ENCODE measurements at places on chromosomes 1 and 21.

DNA sequence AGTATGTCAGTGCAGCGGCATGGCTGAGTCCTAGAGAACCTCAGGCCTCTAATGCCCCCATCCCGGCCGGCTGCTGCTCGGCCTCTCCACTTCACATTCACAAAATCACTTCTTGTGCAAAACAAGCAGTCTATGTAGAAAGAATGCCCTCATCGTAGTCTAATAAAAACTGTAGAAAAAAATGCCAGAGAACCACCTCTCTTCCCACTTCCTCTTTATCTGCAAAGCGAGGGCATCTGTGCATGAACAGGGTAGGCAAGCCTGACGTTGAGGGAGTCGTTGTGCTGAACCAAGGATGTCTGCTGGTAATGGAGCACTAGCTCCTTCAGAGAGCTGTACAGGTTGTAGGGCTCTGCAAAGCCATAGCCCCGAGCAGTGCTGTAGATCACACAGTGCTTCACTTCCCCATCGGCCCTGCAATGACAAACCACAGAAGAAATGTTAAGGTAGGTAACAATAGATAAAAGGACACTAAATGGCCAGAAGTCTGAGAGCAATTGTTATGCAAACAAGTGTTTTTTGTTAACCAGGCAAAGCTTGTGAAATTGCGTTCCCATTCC is 88.9 kb downstream of the PIK3R3 start:
- H3K36me3 ChIP-seq: no peaks in the 10 kb centered on the region
- H3K27me3 ChIP-seq: peaks cover under 1% of the 10 kb centered on the region
- no peak overlapping the region for H3K27ac ChIP-seq
- H3K4me3 ChIP-seq: no peak overlapping the region
- H3K4me1 ChIP-seq: peaks cover 4% of the 10 kb centered on the region

GRCh38 chr1:1594602-1595260 is 5.2 kb downstream of the FNDC10 start:
- DNase-seq: no peak
- H3K36me3 ChIP-seq: no peaks in the 10 kb centered on the region
- no peak overlapping the region for H3K27ac ChIP-seq
- no peak overlapping the region for H3K4me3 ChIP-seq
- H3K4me1 ChIP-seq: peaks cover 3% of the 10 kb centered on the region
- H3K27me3 ChIP-seq: peaks cover 5% of the 10 kb centered on the region

DNA sequence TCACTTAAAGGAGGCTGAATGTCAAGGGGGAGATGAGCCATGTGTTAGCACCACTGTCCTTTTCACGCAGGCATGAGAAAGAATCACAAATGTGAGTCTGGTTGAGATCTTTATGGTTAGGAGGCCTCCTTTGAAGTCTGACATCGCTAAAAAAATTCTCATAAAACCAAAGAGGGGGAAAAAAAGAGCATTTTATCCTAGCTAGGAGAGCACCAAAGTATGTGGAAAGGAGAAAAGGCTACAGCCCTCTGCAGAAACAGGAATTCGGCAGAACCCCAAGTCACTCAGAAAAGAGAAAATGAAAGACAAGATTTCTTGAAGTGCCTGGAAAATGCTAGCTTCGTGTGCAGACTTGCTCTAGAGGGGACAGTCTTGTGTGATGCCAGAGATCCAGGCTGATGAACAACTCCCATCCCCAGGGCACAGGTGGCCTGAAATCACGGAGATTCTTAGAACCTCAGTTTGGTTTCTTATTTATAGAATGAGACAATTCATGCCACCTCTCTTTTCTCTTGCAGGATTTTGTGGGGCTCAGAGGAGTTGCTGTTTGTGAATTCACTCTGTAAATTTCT is 61.5 kb downstream of the RUNX1 start:
- no peaks in the 10 kb centered on the region for H3K27me3 ChIP-seq
- peak overlapping the region; percentile 83 for H3K27ac ChIP-seq
- peak overlapping the region; percentile 77 for H3K4me3 ChIP-seq
- H3K36me3 ChIP-seq: peaks cover 36% of the 10 kb centered on the region

DNA sequence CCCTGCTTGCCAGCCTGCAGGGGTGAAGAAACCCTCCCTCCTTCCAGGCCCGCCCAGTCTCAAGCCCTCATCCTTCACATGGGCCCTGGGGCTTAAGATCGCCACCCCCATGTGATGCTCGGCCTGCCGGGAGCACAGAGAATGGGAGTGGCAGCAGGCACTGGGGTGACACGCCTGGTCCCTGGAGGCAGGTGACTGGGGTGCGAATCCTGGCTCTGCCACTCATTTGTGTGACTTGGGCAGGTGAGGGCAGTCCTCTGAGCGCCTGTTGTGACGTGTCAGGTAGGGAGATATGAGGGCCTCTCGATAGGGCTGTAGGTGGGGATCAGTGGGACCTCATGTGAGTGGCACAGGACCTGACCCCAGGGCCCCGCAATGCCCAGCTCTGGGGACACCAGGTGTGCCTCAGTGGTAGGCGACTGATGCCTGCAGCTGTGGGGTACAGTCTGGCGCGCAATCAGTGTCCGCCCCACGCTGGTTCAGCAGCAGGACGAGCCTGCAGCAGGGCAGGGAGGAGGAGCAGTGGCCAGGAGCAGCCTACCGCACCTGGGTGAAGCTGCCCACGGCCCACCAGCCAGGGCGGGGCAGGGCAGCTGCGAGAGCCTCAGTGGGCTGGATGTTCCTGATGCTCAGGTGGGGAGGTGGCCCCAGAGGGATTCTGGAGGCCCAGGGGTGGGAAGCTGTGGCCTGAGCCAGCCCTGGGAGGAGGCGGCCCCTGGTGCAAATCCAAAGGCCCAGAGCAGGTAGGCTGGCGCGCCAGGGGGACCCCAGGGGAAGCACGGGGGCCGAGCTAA is 6.2 kb downstream of the SH2D5 start:
- peaks cover 32% of the 10 kb centered on the region for H3K27me3 ChIP-seq
- H3K4me1 ChIP-seq: peaks cover 3% of the 10 kb centered on the region
- DNase-seq: no peak
- H3K4me3 ChIP-seq: no peak overlapping the region

DNA sequence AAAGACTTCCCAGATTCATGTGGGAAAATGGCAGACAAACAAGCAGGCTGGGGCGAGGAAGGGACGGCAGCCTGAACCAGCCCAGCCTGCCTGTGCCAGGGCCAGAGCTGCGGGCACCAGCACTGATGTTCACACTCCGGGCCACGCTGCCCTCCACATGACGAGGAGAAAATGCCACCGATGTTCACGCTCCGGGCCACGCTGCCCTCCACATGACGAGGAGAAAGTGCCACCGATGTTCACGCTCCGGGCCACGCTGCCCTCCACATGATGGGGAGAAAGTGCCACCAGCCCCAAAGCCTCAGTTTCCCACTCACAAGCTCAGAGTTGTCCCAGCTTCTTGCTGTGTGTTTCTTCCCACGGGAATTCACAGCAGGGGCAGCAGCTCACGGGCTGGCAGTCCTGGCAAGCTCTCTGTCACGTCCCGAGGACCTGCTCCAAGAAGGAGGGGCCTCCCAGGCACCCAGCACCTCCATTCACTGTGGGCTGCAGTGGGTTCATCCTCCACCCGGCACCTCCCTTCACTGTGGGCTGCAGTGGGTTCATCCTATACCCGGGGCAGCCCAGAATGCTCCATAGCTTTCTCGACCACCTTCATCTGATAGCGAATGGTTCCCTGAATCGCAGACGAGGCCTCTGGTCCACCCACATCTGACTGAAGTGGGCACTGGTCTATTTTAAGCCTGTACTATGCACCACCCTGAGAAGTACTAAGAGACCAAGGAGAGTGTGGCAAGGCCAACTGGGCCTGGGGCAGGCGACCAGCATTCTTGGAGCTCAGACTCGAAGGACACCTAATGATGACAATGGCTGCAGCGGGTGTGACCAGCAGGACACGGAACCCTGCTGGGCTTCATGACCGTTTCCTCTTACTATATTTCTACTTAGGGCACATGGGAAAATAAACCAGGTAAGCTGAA is 108.8 kb downstream of the NPHP4 start:
- no peaks in the 10 kb centered on the region for H3K4me1 ChIP-seq
- no peak for DNase-seq
- H3K4me3 ChIP-seq: no peak overlapping the region
- peaks cover 22% of the 10 kb centered on the region for H3K36me3 ChIP-seq
- no peak overlapping the region for H3K27ac ChIP-seq
- H3K27me3 ChIP-seq: no peaks in the 10 kb centered on the region
